ENCODE measurements at places on chromosomes 11 and 22.
A peak's percentile ranks its signal among the peaks of the same experiment; 100 is the strongest.

DNA sequence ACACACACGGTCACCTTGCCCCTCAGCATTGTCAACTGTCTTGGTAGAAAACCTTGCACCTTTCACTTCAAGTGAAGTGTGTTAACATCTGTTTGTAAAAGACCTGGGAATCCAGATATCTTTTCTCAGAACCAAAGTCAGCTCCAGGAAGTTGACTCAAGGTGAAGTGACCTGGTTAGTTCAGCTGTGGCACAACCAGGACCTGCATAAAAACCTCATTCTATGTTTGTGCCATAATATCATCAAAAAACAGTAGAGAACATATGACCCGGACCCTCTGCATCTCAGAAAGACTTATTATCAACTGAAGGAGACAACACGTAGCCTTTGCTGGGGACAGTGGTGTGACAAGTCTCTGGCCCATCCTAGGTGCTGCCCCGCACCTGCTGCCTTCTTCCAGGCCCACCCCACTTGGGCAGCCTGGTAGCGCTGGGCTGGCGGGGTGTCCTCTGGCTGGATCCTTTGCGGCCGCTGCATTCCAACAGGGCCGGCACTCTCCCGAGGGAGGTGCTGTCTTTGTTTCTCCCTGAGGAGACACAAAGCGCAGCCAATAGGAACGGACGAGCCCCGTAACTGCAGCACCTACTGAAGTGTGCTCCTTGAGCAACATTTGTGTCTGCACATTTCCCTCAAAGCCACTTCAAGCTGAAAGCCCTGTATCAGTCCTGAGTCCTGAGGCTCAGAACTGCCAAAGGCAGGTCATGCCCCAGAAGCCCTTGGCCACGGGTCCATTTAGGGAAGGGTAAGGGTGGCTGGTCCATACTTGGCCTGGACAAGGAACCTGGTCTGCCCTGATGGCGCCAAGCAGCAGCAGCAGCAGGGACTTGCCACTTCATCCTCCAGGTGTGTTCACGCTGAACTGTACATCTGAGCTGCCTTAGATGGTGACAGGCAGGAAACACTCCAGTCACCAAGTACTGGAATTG is 25.2 kb downstream of the LRRC74B start:
- DNase-seq, result no peak

DNA sequence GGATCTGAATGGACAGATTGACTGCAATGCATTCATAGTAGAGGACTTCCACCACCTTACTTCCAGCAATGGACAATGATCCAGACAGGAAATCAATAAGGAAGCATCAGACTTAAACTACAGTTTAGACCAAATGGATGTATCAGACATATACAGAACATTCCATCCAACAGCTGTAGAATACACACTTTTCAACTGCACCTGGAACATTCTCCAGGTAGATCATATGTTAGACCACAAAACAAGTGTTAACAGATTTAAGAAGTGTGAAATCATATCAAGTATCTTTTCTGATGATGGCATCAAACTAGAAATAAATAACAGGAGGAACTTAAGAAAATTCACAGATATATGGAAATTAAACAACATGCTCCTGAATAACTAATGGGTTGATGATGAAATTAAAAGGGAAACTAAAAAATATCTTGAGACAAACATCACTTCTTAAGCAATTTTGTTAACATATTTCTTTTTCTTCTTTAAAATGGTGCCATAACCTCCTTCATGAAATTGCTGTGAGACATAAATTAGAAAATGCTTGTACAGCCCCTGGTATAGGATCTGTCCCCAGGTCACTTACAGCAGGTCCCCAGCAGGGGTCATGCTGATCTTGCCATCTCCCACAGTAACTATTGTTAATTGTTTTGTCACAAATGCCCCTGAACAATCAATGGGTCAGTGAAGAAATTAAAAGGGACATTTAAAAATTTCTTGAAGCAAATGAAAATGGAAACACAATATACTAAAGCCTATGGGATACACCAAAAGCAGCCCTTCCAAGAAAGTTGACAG is 100.0 kb upstream of the OR4B1 start:
- peak; percentile 5 for DNase-seq

DNA sequence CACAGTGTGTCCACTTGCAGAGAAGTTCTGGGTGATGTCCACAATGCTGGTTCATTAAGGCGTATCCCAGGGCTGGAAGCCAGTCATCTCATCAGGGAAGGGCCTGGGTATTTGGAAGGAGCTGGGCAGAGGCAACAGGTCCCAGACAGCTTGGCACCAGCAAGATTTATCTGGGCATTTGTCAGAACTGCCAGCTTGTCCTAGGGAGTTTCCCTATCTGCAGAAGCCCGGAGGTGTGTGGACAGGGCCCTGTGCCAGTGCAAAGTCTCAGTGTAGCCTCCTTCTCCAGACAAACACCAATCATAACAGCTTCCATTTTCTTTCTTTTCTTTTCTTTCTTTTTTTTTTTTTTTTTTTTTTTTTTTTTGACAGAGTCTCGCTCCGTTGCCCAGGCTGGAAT is 125.3 kb upstream of the TIMP3 start:
- DNase-seq, result no peak

- DNase-seq, result no peak
Observed at GRCh38 chr11:17431139-17431538, 42.7 kb upstream of the KCNJ11 start.

GRCh38 chr11:10494636-10495463 is 39.8 kb downstream of the AMPD3 start:
- DNase-seq, result no peak

GRCh38 chr11:62341588-62341987 is 4.3 kb downstream of the ASRGL1 start:
- DNase-seq, result no peak

GRCh38 chr11:16494918-16495691 is 138.8 kb upstream of the SOX6 start:
- DNase-seq, result no peak

DNA sequence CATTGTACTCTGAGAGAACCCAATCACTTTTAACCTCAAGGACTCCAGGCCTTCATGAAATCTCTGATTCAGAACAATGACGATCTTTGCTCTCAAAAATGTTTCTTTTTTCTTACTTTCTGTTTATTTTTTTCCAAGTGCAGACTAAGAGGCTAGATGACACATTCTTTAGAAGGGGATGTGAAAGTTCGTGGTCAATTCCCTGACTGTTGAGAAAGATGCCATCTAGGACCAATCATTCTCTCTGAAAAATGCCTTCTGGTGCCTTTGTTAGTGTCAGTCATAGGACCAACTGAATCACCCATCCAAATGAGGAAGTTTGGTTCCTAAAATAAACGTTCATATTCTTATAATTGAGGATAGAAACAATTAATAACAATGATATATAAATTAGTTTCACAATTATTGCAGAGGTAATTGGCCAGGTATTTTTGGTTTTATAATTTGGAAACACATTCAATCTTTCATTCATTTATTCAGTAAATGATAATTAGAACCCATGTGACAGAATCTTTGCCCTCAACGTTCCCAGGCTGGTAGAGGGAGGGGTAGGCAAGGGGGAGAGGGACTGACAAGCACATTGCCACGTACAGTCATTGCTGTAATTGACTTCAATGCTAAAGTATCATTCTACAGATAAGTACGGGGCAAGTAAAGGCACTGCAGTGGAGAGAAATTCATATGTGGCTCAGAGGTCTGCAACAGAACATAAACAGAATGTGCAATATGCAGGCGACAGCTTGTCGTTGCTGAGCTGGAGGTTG is 333.4 kb upstream of the MPPED2 start:
- no peak for DNase-seq

- DNase-seq, result no peak
Observed at GRCh38 chr11:111417766-111418435, 38.8 kb upstream of the POU2AF1 start.

- DNase-seq, result no peak
Observed at GRCh38 chr11:116510166-116510565, 262.6 kb downstream of the BUD13 start.

- no peak for DNase-seq
Observed at GRCh38 chr11:125170510-125171031, 6.0 kb downstream of the PKNOX2 start.

DNA sequence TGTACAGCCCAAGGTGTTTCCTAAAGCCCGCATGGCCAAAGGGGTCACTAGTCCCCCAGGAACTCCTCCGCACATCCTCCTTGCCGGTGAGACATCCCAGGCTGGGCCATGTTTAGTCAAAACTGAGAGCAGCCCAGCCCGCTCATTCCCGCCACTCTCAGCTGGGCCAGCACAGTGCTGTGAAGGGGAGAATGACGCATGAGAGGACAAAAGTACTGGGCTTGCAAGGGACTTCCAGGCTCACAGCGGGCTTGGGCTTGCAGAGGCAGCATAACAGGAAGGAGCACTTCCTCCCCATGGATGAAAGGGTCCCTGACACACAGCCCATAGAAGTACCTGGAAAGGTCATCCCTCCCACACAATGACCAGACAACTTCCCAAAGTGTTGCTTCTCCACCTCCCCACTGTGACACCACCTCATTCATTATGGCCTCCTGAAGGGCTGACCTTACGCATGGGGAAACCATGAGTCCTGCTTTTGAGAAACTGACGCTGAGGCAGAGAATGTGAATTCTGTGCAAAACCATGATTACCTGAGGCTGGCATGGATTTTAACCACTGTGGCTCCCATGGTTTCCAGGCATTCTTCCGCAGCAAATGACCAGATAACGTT is 19.1 kb downstream of the ETS1 start:
- no peak for DNase-seq

DNA sequence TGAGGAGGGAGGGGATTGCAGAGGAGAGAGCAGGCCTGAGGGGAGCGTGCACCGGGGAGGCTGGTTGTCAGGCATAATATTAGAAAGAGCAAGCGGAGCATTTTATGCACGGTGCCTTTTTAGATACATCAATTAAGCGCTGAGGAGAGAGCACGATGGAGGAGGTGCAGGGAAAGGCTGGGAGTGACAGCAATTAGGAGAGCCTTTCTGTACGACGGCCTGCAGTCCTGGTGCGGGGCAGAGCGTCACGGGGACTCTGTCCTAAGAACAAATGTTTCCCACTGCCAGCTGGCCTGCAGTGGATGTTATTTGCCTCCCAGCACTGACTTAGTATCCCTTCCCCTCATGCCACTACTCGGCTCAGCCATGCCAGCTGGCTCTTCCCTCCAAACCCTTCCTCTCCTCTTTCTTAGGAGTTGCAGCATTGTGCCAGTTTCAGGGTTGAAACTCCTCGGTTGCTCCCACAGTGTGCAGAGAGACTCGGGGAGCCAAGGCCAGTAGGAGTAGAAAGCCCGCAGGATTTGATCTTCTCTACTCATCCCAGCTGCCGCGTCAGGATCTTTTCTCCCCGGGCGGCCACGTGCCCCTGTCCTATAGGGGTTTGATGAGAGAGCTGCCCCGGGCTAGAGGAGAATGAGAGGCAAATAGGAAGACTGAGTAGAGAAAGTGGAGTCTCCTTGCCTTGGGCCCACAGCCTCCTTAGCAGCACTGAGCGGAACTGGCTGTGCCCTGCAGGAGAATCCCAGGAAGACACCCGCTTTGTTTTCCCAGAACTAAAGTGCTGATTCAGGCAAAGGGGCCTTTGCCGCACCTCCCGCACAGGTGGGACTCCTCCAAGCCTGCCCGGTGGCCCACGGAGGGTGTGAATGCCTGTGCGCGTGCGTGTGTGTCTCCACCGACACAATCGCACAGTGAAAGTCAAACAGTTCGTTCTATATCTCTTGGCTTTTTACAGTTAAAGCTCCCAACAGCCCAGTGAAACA is 875.3 kb downstream of the NTM start:
- no peak for DNase-seq

DNA sequence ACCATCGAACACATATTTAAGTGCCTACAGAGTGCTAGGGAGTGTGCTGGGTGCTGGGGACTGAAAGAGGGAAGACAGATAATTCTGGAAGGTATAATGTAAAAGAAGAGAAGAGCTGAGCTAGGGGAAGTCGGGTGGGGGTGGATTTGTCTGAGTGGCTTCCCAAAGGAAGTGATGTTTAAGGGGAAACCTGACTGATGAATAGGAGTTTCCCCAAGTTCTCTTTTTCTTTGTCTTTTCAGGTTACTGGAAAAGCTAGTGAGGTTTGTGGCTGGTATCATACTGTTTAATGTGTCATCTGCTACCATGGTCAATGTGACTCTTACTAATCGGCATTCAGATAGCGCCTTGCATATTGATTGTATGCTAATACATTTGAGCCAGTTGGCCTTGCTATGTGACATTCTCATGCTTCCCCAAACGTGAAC is 151.6 kb upstream of the MTMR2 start:
- no peak for DNase-seq

DNA sequence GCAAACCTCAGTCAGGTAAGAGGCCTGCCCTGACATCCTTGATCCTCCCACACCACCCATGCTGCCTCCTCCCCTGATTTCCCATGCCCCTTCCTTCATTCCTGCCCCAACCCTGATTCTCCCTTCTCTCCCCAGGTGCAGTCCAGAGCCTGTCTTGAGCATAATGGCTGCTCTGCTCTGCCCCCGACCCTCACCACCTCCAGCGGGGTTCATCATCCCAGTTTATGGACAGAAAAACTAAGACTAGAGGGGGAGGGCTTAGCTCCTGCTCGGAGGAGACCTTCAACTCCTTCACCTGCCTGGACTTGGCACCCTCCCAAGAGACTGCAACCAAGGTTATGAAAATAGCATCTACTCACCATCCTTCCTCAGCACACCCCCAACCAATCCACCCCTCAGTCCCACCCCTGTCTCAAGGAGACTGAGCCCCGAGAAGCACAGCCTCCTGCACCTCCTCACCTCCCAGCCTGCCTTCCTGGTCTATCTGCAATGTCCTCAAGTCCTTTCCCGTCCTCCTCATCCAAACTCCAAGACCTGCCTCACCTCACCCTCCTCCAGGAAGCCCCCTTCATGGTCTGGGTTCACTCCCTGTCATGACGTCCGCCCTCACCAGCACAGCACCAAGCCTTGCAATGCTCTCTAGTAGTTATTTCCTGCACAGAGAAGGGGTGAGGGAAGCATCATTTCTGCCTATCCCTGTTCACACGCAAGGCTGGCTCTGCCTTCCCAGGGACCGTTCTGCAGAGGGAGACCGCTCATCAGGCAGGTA is 103.1 kb downstream of the PDE2A start:
- DNase-seq, result no peak

- no peak for DNase-seq
Observed at GRCh38 chr11:64008914-64009633, 22.8 kb downstream of the OTUB1 start.

- DNase-seq, result no peak
Observed at GRCh38 chr11:11512090-11512489, 109.7 kb downstream of the GALNT18 start.

- DNase-seq, result no peak
Observed at GRCh38 chr11:117269856-117270255, 21.3 kb upstream of the BACE1-AS start.

DNA sequence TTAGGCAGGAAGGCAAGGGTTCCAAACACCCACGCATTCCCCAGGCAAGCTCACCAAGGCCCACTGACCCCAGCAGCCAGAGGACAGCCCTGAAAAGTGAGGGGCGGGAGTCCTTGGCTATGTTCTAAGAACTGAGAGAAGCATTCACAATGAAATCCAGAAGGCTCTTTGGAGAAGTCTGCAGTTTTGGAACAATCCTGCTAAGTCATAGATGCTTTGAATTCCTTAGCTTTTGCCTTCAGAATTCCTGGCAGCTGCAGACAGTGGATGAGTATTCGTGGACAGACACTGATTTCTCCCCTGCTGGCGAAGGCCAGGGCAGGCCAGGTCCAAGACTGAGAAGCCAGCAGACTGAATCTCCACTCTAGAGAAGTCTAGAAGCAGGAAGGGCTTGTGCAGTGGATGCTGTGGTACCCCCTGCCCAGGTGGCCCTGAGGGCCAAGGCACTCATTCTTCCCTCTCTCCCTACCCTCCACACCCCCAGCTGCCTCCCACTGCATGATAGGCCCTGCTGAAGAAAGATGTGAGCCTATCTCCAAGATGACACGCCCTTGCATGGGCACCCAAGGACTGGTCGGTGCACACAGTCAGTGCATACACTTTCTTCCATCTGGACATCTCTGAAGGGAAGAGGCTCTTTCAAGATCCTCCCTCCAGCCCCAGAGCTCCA is 133.2 kb upstream of the TEAD1 start:
- DNase-seq, result no peak

Measured in CMK (cell line).